Aorta (tissue), 5 donors: ENCODE measurements at places on chromosomes 6 and 20. TPM values are rescaled to one million over a fixed set of nuclear protein-coding genes. Genes with fewer than 3 reads are reported as not detected.

GRCh38 chr6:82131441-82131840 is 116.1 kb downstream of the IBTK start:
- no peak for DNase-seq

DNA sequence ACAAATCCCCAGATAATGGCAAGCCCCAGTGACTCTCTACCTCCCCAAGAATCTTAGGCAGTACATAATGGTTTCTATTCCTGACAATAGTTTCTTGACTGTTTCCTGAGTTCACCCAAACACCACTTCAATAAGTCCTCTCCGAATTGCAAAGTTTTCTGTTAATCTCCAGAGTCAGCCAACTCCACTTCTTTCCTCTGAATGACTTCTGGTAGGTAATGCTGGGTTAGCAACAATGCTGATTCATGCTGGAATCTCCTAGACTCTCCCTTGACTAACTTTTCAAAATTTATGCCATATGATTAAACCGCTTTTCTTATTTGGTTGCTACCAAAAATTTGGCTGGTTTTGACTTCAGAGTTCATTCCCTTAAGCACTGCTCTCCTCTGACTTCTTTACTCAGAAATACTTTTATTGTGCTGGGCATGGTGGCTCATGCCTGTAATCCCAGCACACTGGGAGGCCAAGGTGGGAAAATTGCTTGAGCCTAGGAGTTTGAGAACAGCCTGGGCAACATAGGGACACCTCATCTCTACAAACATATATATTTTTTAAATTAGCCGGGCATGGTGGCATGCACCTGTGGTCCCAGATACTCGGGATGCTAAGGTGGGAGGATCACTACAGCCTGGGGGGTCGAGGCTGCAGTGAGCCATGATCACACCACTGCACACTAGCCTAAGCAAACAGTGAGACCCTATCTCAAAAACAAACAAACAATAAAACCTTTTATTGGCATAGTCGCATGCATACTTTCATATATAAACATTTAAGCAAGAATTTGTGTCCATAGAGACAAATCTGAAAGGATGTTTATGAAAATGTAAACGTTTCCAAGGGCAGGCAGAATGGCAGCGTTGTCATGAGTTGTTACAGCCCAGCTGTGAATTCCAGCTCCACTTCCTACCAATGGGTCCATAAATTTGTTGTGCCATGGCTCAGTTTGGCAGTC is 249.3 kb upstream of the PLN start:
- DNase-seq: no peak

The RRAGD gene
- total RNA-seq: 16.2 TPM

GRCh38 chr20:21693322-21693721 is 12.1 kb upstream of the PAX1 start:
- no peak for DNase-seq

DNA sequence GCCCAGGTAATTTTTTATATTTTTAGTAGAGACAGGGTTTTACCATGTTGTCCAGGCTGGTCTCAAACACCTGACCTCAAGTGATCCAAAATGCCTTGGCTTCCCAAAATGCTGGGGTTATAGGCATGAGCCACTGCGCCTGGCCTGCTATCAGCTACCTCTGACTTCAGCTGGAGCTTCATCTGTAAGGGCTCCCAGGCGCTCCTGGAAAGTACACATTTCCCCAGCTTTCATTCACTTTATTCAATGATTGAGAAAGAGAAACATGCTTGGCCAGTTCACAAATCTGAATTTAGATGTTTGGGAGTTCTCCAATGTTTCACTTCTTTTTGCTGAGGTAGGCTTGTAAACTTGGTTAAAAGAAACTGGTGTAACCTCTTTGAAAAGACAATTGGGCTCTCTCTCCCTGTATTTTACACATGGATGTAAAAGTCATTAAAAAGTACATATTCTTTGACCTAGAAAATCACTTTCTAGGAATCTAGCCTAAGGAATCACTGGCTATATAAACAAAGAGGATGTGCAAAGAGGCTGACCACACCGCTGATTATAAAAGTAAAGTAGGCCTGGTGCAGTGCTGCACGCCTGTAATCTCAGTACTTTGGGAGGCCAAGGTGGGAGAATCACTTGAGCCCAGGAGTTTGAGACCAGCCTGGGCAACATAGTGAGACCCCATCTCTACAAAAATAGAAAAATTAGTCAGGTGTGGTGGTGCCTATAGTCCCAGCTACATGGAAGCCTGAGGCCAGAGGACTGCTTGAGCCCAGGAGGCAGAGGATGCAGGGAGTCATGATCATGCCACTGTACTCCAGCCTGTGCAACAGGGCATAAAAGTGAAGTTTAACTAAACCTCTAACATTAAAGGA is 128.9 kb downstream of the BACH2 start:
- DNase-seq: no peak

- DNase-seq: no peak
These were observed 34.5 kb upstream of the FERMT1 start for GRCh38 chr20:6157345-6157744.

- DNase-seq: no peak
These were observed 39.1 kb upstream of the AKIRIN2 start for GRCh38 chr6:87741001-87741650.

The COX4I2 gene
- total RNA-seq: 9.5 TPM

- DNase-seq: no peak
These were observed 134.3 kb downstream of the IBTK start for GRCh38 chr6:82113231-82113630.
